ENCODE measurements at places on chromosomes 3 and 15.

- no peak for DNase-seq
Observed at GRCh38 chr15:74890665-74890960, 771 bp downstream of the MPI start.

DNA sequence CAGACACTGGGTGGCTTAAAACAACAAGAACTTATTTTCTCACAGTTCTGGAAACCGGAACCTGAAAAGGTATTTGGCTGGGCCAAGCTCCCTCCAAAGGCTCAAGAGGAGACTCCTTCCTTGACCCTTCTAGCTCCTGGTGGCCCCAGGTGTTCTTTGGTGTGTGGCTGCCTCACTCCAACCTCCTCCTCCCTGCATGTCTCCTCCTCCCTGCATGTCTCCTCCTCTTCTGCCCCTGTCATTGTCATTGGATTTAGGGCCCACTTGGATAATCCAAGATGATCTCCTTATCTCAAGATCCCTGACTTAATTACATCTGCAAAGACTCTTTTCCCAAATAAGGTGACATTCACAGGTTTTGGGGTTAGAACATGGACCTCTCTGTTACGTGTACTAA, 69.8 kb upstream of the MFGE8 start:
- DNase-seq: no peak

- DNase-seq: no peak
Observed at GRCh38 chr3:74607803-74608202, 6.7 kb downstream of the CNTN3 start.

DNA sequence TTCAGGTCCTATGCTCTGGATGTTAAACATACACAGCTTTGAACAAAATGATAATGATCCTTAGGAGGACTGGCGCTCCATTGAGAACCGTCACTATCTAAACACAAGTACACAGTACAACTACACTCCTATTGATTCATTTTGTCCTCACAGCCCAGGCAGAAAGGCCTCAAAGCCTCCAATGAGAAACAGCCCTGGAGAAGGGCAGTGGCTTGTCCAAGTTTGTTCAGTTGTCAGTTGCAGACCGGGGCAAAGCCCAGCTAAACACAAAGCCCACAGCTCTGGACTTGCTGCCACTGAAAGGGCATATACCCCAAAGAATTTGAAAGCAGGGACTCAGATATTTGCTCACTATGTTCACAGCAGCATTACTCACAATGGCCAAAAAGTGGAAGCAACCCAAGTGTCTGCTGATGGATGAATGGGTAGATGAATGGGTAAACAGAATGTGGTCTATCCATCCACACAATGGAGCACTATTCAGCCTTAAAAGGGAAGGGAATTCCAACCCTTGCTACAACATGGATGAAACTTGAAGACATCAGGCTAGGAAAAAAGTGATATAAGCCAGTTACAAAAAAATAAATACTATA, 34.7 kb downstream of the NUP210 start:
- no peak for DNase-seq

DNA sequence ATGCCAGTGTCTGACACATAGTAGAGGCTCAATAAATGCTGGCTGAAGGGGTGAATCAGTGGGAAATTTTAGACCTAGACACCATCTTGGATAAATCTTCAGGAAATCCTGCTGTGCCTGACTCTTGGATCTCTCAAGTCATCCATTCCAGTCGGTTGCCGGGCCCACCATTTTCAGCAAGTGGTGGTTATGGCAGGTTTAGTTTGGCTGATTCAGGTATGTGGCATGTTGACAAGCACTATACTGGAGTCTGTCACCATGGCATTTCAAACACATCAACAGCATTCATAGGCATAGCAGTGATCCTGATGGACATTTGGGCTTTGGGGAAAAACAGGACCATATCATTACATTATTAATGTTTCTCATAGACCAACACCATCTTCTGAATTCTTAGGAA, 25.7 kb upstream of the APH1B start:
- DNase-seq: no peak
